ENCODE measurements at places on chromosomes 16 and 17.

GRCh38 chr16:21650521-21650920, 1.9 kb downstream of the IGSF6 start:
- DNase-seq = no peak

- no peak for DNase-seq
These were observed 172.9 kb downstream of the FTO start for GRCh38 chr16:53876811-53877210.

GRCh38 chr16:10600782-10601443, 20.5 kb upstream of the EMP2 start:
- DNase-seq = no peak

DNA sequence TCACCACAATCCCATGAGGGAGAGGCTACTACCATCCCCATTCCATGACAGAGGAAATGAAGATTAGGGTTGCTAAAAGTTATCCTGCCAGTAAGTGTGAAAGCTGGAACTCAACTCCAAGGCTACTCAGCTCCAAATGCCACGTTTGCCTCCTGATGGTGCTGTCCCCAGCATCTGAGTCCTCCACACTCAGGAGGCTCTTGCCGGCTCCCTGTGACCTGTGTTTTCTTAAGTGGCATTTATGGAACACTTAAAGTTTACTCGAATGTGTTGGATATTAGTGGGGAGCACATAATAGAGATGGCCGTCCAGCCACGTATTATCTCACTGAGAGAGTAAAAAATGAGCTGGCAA, 267.9 kb downstream of the CBLN1 start:
- DNase-seq = no peak

GRCh38 chr16:1548233-1548632, 14.8 kb downstream of the TMEM204 start:
- no peak for DNase-seq

- DNase-seq = no peak
These were observed 17.8 kb downstream of the SNN start for GRCh38 chr16:11685844-11686618.
